ENCODE measurements at places on chromosomes 3 and 15. TPM values are rescaled to one million over a fixed set of nuclear protein-coding genes. Genes with fewer than 3 reads are reported as not detected.

Gene GALNT15
- 0.04 TPM for total RNA-seq

DNA sequence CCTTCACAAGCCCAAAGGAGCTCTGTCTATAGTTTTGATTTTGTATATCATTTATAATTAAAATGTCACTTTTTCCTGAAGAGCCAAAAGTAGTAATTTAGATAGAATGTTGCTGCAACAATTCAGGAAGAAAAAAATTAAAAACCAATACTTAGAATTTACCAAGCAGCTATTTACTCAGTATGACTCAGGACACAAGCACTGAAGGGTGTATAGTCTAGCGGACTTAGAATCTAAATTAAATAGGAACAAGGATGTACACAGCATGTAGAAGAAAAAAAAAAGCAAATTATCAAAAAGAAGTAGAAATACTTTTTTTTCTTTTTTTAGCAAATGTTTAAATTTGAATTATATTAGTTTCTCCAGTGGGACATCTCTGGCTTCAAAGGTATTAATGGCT, 31.6 kb downstream of the PGBD4 start:
- no peaks in the 10 kb centered on the region for H3K27me3 ChIP-seq
- H3K36me3 ChIP-seq = peaks cover 4% of the 10 kb centered on the region
- H3K27ac ChIP-seq = no peak overlapping the region
- H3K4me3 ChIP-seq = no peak overlapping the region
- DNase-seq = no peak

DNA sequence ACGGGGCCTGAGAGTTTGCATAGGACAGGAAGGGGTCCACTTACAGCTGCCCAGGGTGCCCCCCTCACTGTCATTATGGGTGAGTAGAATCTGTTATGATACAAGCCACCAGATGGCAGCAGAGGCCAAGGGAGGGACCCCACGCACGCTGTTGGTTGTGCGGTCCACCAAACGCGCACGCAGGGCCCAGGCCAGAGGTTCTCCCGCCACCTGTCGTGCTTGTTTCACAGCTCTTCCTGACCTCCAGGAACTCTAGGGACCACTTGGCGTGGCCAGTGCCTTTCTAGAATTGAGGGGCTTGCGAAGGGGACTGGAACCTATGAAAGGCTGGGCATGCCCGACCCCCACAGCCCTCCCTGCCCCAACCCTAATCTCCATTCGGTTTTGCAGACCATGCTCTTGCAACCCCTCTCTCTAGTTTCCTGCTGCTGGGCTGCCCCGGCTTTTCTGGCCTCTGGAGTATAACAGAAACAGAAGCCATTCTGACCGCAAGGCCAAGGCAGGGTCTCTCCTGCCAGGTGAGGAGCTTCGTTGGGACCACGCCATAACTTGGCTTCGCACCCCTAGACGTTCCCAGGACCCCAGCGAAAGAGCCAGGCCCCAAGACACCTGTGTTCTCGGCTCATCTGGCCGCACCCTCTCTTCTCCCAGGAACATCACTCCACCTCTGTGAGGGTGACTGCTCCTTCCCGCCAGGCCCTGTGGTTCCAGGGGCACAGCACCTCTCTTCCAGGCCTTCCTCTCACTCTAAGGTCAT, 46.0 kb downstream of the ALDH1L1 start:
- H3K27ac ChIP-seq = no peak overlapping the region
- H3K36me3 ChIP-seq = no peaks in the 10 kb centered on the region
- no peak overlapping the region for H3K4me3 ChIP-seq
- no peaks in the 10 kb centered on the region for H3K27me3 ChIP-seq

GRCh38 chr3:172256101-172256734, 192.0 kb downstream of the GHSR start:
- H3K4me1 ChIP-seq = peaks cover 4% of the 10 kb centered on the region
- peaks cover 11% of the 10 kb centered on the region for H3K36me3 ChIP-seq
- H3K4me3 ChIP-seq = no peak overlapping the region
- no peak for DNase-seq
- no peaks in the 10 kb centered on the region for H3K27me3 ChIP-seq

GRCh38 chr3:57227930-57228751, 612 bp downstream of the APPL1 start:
- H3K27ac ChIP-seq = no peak overlapping the region
- H3K27me3 ChIP-seq = peaks cover 2% of the 10 kb centered on the region
- no peaks in the 10 kb centered on the region for H3K36me3 ChIP-seq
- DNase-seq = peak; percentile 33

Gene ZNF619
- 4.3 TPM for total RNA-seq

DNA sequence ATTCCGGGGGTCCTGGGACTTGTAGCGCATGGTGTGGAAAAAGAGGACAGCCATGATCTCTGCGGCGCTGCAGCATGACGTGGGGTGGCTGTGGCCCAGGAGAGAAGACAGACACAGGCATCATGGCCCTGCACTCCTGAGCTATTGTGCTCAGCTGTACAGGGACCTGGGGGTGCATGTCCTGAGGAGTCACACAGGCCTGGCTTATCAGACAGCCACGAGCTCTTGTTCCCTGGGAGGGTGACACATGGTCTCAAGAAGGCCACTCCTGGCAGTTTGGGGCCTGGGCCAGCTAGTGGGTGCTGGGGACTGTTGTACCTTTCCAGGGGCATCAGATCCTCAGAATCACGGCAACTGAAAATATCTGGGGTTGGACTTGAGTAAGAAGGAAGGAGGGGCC, 13.7 kb downstream of the TKT start:
- H3K27ac ChIP-seq = no peak overlapping the region
- H3K4me3 ChIP-seq = no peak overlapping the region
- peaks cover 48% of the 10 kb centered on the region for H3K36me3 ChIP-seq

DNA sequence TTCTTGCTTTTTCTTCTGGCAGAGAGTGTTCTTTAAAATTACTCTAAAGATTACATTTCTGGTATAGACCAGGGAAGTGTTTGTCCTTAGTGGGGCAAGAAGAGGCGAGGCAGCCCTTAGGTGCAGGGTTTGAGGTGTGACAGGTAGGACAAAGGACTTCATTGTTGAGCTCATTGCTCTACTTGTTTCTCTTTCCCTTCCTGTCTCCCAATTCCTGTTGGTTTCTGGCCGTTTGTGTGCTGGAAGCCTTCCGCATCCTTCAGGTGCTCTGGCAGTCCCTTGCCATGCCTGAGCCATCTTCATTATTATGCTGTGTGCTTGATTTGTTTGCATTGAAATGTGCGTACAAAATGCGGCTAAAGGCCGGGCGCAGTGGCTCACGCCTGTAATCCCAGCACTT, 85.1 kb downstream of the CCK start:
- H3K27me3 ChIP-seq = no peaks in the 10 kb centered on the region
- DNase-seq = no peak
- no peak overlapping the region for H3K27ac ChIP-seq
- H3K4me3 ChIP-seq = no peak overlapping the region
- H3K36me3 ChIP-seq = peaks cover 20% of the 10 kb centered on the region

DNA sequence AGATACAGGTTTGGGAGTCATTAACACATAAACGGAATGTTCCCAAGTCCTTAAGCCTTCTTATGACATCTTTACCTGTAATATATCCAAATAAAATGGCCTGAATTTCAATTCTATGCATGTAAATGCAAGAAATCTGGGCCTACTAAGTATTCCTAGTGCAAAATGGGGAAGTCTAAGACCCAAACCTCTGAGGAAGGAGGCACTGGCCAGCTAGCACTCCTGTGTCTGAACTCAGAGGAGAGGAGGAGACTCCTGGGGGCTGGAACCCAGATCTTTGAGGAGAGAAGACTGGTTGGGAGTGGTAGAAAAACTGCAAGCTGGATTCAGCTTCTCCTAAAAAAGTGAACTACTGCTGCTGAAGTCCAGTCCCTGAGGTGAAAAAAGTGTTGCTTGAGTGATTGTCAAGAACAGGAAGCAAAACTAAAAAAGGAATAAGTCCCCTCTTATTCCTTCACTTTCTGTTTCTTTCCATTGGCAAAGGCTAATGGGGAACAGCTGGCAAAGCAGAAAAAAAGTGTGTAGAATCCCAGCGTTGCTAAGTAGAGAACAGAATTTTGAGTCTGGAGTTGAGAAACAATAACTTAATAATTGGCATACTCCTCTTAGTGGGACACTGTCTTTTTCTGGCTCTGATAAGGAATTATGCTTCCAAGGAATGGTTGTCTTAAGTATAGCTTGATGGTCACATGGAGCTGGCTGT, 54.8 kb upstream of the ATP2C1 start:
- H3K4me1 ChIP-seq = peaks cover 10% of the 10 kb centered on the region
- H3K36me3 ChIP-seq = no peaks in the 10 kb centered on the region
- H3K4me3 ChIP-seq = no peak overlapping the region
- DNase-seq = no peak

- no peak overlapping the region for H3K27ac ChIP-seq
- no peaks in the 10 kb centered on the region for H3K4me1 ChIP-seq
- no peaks in the 10 kb centered on the region for H3K27me3 ChIP-seq
- H3K36me3 ChIP-seq = peaks cover 8% of the 10 kb centered on the region
Observed at GRCh38 chr3:89067736-89068135, 39.7 kb upstream of the EPHA3 start.

GRCh38 chr3:48068886-48069285, 52.7 kb upstream of the MAP4 start:
- H3K27ac ChIP-seq = no peak overlapping the region
- DNase-seq = no peak
- no peaks in the 10 kb centered on the region for H3K4me1 ChIP-seq
- no peak overlapping the region for H3K4me3 ChIP-seq
- H3K27me3 ChIP-seq = no peaks in the 10 kb centered on the region

GRCh38 chr15:69009341-69009740, 5.2 kb upstream of the NOX5 start:
- DNase-seq = no peak
- H3K4me1 ChIP-seq = no peaks in the 10 kb centered on the region
- no peak overlapping the region for H3K27ac ChIP-seq
- H3K36me3 ChIP-seq = peaks cover 12% of the 10 kb centered on the region
- H3K27me3 ChIP-seq = no peaks in the 10 kb centered on the region

Gene PATL2
- 0.46 TPM for total RNA-seq

DNA sequence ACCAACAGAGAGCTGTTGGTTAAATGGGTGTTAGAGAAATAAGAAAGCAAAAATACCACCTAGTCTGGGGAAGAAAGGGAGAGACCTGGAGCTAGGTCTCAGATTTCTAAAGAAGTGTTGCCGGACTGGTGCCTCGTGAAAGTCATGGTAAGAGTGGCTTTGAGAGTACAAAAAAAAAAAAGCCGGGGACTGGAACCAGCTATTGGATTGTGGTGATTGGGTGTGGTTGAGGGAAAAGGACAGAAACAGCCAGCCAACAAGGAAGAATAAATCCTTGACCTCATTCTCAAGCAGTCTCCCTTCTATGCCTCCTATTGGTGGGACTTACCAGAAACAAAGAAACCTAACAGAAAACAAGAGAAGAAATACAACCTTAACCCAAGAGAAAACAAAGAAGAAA, 346.4 kb upstream of the KCNMB2 start:
- H3K36me3 ChIP-seq = no peaks in the 10 kb centered on the region
- no peaks in the 10 kb centered on the region for H3K27me3 ChIP-seq
- no peaks in the 10 kb centered on the region for H3K4me1 ChIP-seq
- no peak overlapping the region for H3K27ac ChIP-seq

- H3K27me3 ChIP-seq = no peaks in the 10 kb centered on the region
- peaks cover 4% of the 10 kb centered on the region for H3K4me1 ChIP-seq
- DNase-seq = no peak
- no peak overlapping the region for H3K4me3 ChIP-seq
- H3K27ac ChIP-seq = no peak overlapping the region
Observed at GRCh38 chr3:184645336-184645735, 66.5 kb downstream of the MAGEF1 start.

- H3K36me3 ChIP-seq = no peaks in the 10 kb centered on the region
- no peaks in the 10 kb centered on the region for H3K27me3 ChIP-seq
- no peak overlapping the region for H3K4me3 ChIP-seq
- no peak overlapping the region for H3K27ac ChIP-seq
- peak; percentile 41 for DNase-seq
Observed at GRCh38 chr3:55292360-55292759, 194.7 kb downstream of the WNT5A start.

GRCh38 chr15:78272776-78273175, 8.4 kb downstream of the DNAJA4 start:
- no peaks in the 10 kb centered on the region for H3K36me3 ChIP-seq
- H3K27ac ChIP-seq = no peak overlapping the region
- no peak for DNase-seq

Gene ATP13A4
- total RNA-seq = 0.13 TPM

GRCh38 chr15:74170071-74170844, 3.3 kb upstream of the ISLR start:
- peaks cover 3% of the 10 kb centered on the region for H3K4me1 ChIP-seq
- no peak overlapping the region for H3K4me3 ChIP-seq
- no peak overlapping the region for H3K27ac ChIP-seq
- no peaks in the 10 kb centered on the region for H3K36me3 ChIP-seq
- H3K27me3 ChIP-seq = no peaks in the 10 kb centered on the region

GRCh38 chr15:70585707-70586034, 177.7 kb downstream of the UACA start:
- peaks cover 5% of the 10 kb centered on the region for H3K36me3 ChIP-seq
- no peak for DNase-seq
- H3K27me3 ChIP-seq = peaks cover 5% of the 10 kb centered on the region
- H3K4me1 ChIP-seq = no peaks in the 10 kb centered on the region

GRCh38 chr3:44342176-44342790, 3.7 kb downstream of the TCAIM start:
- H3K36me3 ChIP-seq = peaks cover 3% of the 10 kb centered on the region
- no peaks in the 10 kb centered on the region for H3K4me1 ChIP-seq
- H3K27me3 ChIP-seq = no peaks in the 10 kb centered on the region
- no peak overlapping the region for H3K27ac ChIP-seq
- H3K4me3 ChIP-seq = no peak overlapping the region
- no peak for DNase-seq

DNA sequence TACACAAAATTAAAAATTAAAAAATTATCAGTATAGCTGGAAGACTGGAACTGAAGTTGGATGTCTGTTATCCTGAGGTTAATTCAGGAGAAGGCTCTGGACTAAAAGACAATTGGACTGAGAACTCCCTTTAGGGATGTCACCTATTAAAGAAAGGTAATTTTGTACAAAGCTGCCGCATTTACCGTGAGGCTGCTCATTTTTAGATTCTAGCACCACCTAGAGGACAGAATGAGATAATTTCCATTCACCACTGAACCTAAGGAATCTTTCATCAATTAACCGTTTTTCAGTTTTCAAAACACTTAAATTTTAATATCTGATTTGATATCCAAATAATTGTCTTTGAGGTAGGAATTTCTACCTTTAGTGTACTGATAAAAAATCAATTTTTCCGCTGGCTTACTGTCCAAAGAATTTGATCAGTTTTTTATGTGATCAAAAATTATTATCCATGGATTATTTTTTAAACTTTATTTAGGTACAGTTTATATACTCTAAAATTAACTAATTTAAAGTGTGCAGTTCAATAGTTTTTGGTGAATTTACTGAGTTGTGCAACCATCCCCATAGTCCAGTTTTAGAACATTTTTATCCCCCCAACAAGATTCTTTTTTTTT, 106.7 kb upstream of the TNIK start:
- DNase-seq = no peak
- H3K27me3 ChIP-seq = no peaks in the 10 kb centered on the region
- no peaks in the 10 kb centered on the region for H3K36me3 ChIP-seq
- H3K4me1 ChIP-seq = no peaks in the 10 kb centered on the region

GRCh38 chr3:194083637-194084224, 52.2 kb upstream of the HES1 start:
- H3K4me3 ChIP-seq = no peak overlapping the region
- H3K27ac ChIP-seq = no peak overlapping the region
- H3K27me3 ChIP-seq = no peaks in the 10 kb centered on the region
- no peak for DNase-seq
- peaks cover 2% of the 10 kb centered on the region for H3K36me3 ChIP-seq

GRCh38 chr3:39052583-39052982, 767 bp downstream of the WDR48 start:
- peak overlapping the region; percentile 93 for H3K4me3 ChIP-seq
- no peak overlapping the region for H3K27ac ChIP-seq
- no peaks in the 10 kb centered on the region for H3K4me1 ChIP-seq

- no peak for DNase-seq
- H3K27ac ChIP-seq = no peak overlapping the region
- H3K4me1 ChIP-seq = peaks cover 3% of the 10 kb centered on the region
- no peaks in the 10 kb centered on the region for H3K27me3 ChIP-seq
Observed at GRCh38 chr15:29826908-29827820, 4.9 kb upstream of the TJP1 start.
